OCI-LY7 (cell line): ENCODE measurements at places on chromosomes 13 and 19.

GRCh38 chr19:32082028-32082427 lies 263.4 kb upstream of the ZNF507 start:
- no peak for DNase-seq

GRCh38 chr19:7699003-7699402 lies 2.9 kb downstream of the FCER2 start:
- no peak for DNase-seq

GRCh38 chr19:44509478-44509877 lies 9.2 kb upstream of the ZNF180 start:
- DNase-seq, result no peak

DNA sequence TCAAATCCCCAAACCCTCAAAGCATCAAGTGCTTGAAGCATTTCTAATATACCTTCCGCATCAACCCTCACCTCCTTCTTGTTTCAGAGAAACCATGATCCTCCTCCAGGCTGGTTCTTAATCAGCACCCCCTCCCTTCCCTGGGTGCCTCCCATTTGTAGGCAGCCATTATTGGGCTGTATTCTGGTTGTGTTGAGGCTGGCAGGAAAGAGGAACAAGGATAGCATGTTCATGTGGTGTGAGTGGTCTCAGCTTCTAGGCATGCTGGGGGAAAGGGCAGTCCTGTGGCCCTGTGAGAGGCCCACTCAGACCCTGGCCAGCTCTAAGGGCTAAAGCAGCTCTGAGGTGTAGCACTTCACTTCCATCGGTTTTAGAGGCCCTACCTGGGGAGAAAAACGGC lies 18.9 kb upstream of the TRIM13 start:
- no peak for DNase-seq

DNA sequence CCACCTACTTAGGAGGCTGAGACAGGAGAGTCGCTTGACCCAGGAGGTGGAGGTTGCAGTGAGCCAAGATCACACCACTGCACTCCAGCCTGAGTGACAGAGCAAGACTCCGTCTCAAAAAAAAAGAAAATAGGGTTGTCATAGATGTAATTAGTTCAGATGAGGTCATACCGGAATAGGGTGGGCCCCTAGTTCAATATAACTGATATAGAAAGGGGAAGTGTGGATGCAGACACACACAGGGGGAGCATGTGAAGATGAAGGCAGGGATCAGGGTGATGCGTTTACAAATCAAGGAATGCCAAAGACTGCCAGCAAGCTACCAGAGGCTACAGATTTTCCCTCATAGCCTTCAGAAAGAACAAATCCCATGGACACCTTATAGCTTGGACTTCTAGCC lies 24.3 kb upstream of the EEF1AKMT1 start:
- DNase-seq, result no peak

DNA sequence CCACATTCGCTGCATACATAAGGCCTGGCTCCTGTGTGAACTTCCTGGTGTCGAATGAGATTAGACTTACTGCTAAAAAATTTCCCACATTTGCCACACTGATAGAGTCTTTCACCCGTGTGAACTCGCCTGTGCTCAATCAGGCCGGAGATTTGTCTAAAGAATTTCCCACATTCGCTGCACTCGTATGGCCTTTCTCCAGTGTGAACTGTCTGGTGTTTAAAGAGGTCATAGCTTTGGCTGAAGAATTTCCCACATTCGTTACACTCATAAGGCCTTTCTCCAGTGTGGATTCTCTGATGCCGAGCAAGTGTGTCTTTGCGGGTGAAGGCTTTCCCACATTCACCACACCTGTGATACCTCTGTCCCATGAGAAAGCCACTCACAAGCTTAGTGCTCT lies 6.5 kb downstream of the ZNF671 start:
- DNase-seq, result no peak

DNA sequence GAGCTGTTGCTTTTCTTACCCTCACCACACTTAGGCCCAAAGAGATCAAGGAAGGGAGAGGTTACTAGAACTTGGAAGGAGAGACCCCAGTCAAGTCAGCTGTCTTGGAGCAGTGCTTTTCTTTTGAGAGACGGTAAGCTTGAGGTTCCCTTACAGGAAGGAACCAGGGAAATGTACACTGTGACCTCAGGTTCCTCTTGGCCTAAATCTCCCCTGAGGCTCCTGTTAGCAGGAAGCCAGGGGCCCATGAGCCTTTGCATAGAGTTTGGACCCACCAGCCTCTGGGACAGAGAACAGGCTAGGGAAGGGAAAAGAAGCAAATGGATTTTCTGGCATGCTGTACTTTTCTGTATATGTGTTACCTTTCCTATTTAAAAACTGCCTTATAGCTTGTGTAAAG lies 5.9 kb upstream of the GPR18 start:
- DNase-seq, result peak; percentile 44

DNA sequence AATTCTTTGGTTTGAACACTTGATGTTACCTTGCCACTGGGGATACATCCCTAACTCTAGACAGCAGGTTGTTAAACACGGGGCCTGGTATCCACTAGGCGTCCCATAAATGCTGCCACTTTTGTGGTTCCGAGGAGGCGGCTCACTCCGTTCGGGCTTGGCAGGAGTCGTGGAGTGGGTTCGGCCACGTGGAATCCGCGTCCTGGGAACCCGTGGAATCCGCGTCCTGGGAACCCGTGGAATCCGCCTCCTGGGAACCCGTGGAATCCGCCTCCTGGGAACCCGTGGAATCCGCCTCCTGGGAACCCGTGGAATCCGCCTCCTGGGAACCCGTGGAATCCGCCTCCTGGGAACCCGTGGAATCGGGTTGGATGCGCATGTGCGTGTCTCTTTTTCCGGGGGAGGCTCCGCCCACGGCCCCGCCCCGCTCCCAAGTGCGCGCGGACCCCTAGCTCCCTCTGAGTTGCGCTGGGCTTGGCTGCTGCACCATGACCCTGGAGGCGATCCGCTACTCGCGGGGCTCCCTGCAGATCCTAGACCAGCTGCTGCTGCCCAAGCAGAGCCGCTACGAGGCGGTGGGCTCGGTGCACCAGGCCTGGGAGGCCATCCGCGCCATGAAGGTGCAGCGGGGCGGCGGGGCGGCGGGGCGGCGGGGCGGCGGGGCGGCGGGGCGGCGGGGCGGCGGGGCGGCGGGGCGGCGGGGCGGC lies at the start of gene MRI1:
Gene MRI1, plus strand, starts transcription at position 422 of the 707 bp plus-strand sequence. Its CDS starts 67 bp downstream, at position 489.
- DNase-seq, result peak; percentile 61

DNA sequence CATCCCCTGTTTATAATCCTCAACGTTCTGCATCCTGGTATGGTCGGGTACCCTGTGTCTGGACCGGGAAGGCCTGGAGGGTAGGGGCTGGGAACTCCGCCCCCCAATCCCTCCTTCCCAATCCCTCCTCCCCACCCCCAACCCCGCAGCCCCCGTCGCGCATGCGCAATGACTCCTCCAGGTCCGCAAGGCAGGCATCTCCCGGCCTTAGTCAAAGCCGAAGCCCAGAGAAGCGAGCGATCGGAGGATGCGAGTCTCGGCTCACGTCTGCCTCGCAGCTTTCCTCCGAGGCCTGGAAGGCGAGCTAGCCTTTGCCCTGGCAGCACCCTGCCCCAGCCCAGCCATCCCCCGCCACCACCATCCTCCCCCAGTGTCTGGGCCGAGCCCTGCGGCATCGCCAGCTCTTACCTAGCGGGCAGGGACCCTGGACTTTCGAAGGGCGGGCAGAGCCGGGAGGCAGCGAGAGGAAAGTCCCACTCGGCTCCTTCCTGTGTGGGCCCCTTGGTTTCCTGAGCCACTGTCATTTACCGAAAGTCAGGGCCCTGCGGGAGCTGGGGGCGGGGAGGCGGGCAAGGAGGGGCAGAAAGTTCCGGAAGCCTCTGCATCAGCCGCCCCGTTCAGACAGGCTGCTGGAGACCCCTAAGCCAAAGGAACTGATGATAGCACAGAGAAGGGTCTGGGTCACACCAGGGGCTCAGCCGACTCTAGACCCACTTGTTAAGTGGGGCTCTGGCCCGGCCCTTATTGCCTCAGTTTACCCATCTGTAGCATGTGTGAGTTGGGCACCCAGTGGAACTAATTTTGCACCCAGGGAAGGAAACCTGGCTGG lies at the start of gene JAK3:
Gene JAK3, minus strand, starts transcription at position 445 of the 829 bp plus-strand sequence. CDS start 3,565 bp downstream, outside the sequence.
- peak; percentile 87 for DNase-seq

DNA sequence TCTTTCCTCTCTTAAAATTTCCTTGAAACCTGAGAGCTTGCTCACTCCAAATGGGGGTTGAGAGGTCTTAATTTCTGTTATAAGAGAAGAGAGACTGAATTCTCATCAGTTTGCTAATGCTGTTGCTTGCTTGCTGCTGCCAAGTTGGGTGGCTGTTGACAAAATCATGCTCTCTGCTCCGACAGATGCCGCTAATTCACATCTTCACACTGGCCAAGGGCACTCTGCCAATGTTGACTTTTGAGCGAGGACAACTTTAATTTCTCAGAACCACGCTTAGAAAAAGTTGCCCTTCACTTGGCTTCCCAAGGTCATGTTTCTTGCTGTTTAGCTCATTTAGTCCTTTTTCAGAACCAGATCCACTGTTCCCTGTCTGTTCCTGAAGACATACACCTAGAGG lies 402.9 kb downstream of the HS6ST3 start:
- DNase-seq, result no peak

- DNase-seq, result no peak
These were observed 9.9 kb downstream of the PTH2 start for GRCh38 chr19:49413348-49413747.

GRCh38 chr19:37914908-37915307 lies 7.9 kb downstream of the SIPA1L3 start:
- peak; percentile 88 for DNase-seq

GRCh38 chr13:48437371-48437770 lies 24.5 kb upstream of the LPAR6 start:
- no peak for DNase-seq

DNA sequence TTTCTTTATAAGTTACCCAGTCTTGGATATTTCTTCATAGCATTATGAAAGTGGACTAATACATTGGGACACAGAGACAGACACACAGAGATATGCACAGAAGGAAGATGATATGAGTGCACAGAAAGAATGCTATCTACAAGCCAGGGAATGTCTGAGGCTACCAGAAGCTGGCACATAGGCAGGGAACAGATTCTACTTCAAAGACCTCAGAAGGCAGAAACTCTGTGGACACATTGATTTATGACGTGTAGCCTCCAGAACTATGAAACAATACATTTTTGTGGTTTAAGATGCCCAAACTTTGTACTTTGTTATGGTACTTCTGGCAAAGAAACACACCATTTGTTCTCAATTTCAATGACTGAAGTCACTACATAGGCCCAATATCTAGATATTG lies 556.7 kb downstream of the PCDH9 start:
- no peak for DNase-seq

DNA sequence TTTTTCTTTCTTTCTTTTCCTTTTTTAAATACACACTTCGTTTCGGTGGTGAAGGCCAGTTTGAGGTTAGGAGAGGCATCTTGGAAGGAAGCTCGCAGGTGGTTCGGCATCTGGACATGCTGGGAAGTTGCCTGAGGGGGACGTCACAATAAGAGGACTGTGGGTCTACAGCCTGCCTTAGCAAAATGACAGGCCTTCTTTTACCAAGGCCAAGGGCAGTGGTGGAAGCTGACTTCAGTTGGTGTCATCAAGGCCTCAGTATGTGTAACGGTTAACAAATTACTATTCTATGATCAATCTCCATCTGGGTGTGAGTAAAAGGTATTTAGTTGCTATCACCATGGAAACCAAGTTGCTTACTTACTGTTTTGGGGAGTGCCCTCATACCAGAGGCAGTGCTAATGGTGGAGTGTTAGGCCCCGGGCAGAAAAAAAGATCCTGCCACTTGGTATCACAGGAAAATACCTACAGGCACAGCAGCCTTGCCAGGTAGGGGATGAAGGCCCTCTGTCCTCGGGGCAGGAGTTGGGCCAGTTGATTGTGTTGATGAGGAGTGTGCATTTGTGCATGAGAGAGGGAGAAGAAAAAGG lies 10.3 kb downstream of the ACTN4 start:
- no peak for DNase-seq

DNA sequence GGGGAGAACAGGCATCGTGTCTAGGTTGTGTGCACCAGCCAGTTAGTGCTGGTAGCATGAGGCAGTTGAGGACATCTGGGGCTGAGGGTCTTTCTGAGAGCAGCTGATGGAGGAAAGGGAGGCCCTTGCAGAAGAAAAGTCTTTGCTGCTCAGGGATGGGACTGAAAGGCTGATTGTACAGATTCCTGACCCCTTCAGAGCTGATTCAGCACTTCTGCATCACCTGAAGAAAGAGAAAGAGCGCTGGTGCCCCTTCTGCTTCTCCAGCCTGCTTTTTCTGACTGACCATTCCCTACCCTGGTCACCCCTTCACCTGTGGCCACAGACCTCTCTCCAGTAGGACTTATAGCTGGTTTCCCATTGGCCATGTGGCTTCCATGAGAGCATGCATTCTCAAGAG lies 476.2 kb downstream of the TSHZ3 start:
- no peak for DNase-seq

- no peak for DNase-seq
These were observed 11.8 kb upstream of the CEACAM1 start for GRCh38 chr19:42540071-42540553.

GRCh38 chr13:51330791-51331190 lies 8.7 kb upstream of the SERPINE3 start:
- no peak for DNase-seq

DNA sequence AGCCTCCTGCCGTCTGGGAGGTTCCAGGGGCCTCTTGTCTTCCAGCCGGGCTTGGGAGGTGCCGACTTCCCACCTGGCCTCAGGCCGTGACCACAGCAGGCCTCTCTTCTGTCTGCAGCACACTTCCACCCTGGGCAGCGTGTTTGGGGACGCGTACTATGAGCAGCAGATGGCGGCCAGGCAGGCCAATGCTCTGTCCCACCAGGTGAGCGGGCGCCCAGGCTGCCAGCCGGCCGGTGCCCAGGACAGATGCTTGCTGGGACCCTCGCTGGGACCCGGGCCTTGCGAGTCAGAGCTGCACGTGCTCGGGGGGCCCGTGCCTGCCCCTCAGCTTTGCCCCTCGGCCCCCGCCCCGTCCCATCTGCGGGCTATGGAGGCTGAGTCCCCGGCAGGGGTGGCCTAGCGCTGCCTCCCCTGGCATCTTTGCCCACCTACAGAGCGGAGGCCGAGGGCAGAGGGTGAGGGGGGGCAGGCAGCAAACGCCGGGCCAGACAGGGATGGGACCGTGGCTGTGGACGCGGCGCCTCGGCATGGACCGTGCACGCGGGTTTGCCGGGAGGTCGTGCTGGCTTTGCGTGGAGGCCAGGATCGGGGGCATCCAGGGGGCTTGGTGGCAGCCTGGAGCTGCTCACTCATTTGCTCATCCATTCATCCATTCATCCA lies 16.2 kb downstream of the COMP start:
- no peak for DNase-seq

GRCh38 chr13:82963226-82964099 lies 918.8 kb downstream of the SLITRK1 start:
- DNase-seq, result no peak

GRCh38 chr19:5623397-5624017 lies 624 bp downstream of the SAFB start:
- peak; percentile 13 for DNase-seq

GRCh38 chr19:7213628-7214323 lies 80.4 kb downstream of the INSR start:
- no peak for DNase-seq

- DNase-seq, result no peak
These were observed 26.6 kb upstream of the OR10H1 start for GRCh38 chr19:15841875-15842569.
